LHCN-M2 (cell line): ENCODE measurements at places on chromosomes 16 and 17. TPM values are rescaled to one million over a fixed set of nuclear protein-coding genes. Genes with fewer than 3 reads are reported as not detected.

The IGF2BP1 gene
- 5.6 and 6.4 TPM in 2 replicates for total RNA-seq

The USP31 gene
- total RNA-seq, result 6.3 and 7.7 TPM in 2 replicates

The SETD6 gene
- total RNA-seq, result 9.9 and 10.8 TPM in 2 replicates

The HOXB8 gene
- total RNA-seq, result 22.9 and 23.5 TPM in 2 replicates

The MAF gene
- total RNA-seq, result 2.4 and 2.6 TPM in 2 replicates

The CALCOCO2 gene
- total RNA-seq, result 43.7 and 61.7 TPM in 2 replicates

The SOX8 gene
- total RNA-seq, result 5.7 and 23.1 TPM in 2 replicates

The RAC3 gene
- total RNA-seq, result 18.1 and 28.7 TPM in 2 replicates

The CRYBA1 gene
- not detected in 2 replicates for total RNA-seq

The TSPOAP1 gene
- 0.06 and 0.11 TPM in 2 replicates for total RNA-seq

The SNRNP25 gene
- total RNA-seq, result 28.1 and 31.8 TPM in 2 replicates

The MEOX1 gene
- not detected in 2 replicates for total RNA-seq

The CNGB1 gene
- not detected in 2 replicates for total RNA-seq

The CA5A gene
- not detected in 2 replicates for total RNA-seq

The C17orf100 gene
- 0.45 and 0.92 TPM in 2 replicates for total RNA-seq

The HSD3B7 gene
- total RNA-seq, result 133 and 143 TPM in 2 replicates

The E4F1 gene
- total RNA-seq, result 33.5 and 34.0 TPM in 2 replicates

The TLCD3A gene
- total RNA-seq, result 20.7 and 22.7 TPM in 2 replicates

The COX6A2 gene
- not detected in 2 replicates for total RNA-seq

The SULT1A2 gene
- not detected in 2 replicates for total RNA-seq

The DPEP3 gene
- not detected in 2 replicates for total RNA-seq
